Upper lobe of right lung (tissue), 1 donor: ENCODE measurements at places on chromosomes 7 and 10. TPM values are rescaled to one million over a fixed set of nuclear protein-coding genes. Genes with fewer than 3 reads are reported as not detected.

DNA sequence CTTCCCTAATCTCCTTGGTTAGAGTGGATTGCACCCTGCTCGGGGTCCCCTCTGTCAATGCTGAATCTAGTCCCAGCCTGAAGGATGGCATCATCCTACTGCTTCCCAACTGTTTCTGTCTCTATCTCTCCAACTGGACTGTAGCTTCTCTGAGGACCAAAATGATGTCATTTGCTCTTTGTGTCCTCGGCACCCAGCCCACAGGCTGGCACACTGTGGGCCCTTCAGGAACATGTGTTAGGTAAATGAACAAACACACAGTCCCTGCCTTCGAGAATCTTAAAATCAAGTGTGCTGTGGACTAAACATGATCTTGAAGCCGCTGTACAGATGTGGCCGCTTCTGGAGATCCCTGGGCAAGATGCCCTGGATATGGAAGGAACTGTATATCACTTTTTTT, 5.0 kb upstream of the CDH23 start:
- no peaks in the 10 kb centered on the region for H3K36me3 ChIP-seq
- H3K4me1 ChIP-seq: no peaks in the 10 kb centered on the region
- H3K4me3 ChIP-seq: no peak overlapping the region
- peaks cover 10% of the 10 kb centered on the region for H3K27me3 ChIP-seq

GRCh38 chr7:135321556-135321955, 87.9 kb downstream of the STRA8 start:
- no peaks in the 10 kb centered on the region for H3K27me3 ChIP-seq
- H3K36me3 ChIP-seq: no peaks in the 10 kb centered on the region
- H3K27ac ChIP-seq: no peak overlapping the region
- no peak for DNase-seq
- H3K4me3 ChIP-seq: no peak overlapping the region
- H3K4me1 ChIP-seq: no peaks in the 10 kb centered on the region

DNA sequence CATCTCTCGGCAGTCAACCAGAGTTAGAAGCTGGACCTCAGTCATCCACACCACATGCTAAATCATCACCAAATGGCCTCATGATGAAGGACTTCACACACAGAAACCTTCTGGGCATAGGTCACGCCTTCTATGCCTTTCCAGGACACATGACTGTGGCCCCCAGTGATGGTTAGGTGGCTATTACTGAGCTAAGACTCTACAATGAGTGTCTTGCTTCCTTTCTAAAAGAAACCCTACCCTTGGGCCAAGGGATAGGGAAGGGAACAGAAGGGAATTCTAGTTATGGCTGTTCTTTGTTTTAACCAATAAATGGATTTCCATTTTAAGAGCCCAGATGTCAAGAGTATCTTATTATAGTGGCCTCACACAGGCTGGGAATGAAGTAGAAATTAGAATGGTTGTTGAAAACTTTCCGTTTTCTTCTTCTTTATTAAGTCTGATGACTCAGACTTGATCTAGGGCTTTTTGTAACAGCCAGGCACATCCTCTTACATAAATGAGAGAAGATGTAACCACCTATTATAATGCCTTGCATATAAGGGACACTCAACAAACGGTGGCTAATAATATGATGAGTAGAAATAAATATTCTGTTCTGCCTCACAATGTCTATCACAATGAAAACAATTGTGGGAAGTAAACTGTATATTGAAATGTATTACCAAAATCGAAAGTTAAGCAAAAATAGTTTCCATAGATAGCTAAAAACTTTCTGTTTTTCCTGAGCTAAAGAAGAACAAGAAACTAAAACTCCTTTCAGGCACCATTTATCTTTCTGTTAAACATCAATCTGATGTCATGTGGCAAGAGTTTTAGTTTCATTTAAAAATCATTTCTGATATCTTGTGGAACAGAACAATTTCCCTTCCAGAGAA, 62.5 kb upstream of the TOMM7 start:
- no peak overlapping the region for H3K4me3 ChIP-seq
- no peak for DNase-seq
- no peaks in the 10 kb centered on the region for H3K27me3 ChIP-seq
- no peak overlapping the region for H3K27ac ChIP-seq

DNA sequence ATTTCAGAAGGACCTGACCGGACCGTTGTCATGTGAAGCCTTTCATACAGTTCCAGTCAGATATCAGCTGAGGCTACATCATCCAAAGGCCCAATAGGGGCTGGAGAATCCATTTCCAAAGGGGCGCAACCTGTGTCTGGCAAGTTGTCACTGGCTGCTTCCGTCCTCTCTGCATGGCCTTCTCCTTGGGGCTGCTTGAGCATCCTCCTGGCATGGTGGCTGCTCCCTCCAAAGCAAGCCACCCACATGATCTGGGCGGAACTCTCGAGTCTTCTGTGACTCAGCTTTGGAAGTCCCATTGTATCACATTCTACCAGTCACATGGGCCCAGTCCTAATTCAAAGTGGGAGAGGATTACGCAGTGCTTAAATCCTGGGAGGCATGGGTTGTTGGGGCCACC, 207.0 kb upstream of the SHH start:
- H3K36me3 ChIP-seq: no peaks in the 10 kb centered on the region
- no peaks in the 10 kb centered on the region for H3K4me1 ChIP-seq
- no peak overlapping the region for H3K27ac ChIP-seq

- H3K4me3 ChIP-seq: no peak overlapping the region
- H3K36me3 ChIP-seq: no peaks in the 10 kb centered on the region
- DNase-seq: no peak
These were observed 43.2 kb downstream of the BEND7 start for GRCh38 chr10:13485623-13486022.

The VWA2 gene
- 15.5 TPM for total RNA-seq

DNA sequence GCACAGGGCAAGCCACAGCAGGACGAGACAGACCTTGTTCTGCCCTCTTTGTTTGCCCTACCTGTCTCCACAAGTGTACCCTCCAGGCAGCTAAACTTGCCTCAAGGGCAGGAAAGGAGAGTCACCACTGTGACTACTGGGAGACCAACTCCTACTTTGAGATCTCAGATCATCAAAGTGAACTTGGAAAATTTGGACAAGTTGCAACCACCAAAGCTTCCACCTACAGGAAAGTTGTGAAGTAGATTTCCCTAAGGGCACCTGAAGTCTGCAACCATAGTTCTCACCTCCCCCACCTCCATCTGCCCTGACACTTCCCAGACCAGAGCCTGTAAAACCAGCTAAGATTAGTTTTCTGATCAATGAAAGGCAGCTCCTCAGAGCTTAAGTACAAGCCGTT, 2.5 kb upstream of the WDR91 start:
- H3K4me3 ChIP-seq: no peak overlapping the region
- no peaks in the 10 kb centered on the region for H3K27me3 ChIP-seq
- peaks cover 15% of the 10 kb centered on the region for H3K4me1 ChIP-seq

- no peak overlapping the region for H3K4me3 ChIP-seq
- no peak overlapping the region for H3K27ac ChIP-seq
- peaks cover 34% of the 10 kb centered on the region for H3K36me3 ChIP-seq
- no peaks in the 10 kb centered on the region for H3K4me1 ChIP-seq
These were observed 59.9 kb downstream of the SND1 start for GRCh38 chr7:127711872-127712271.
